Activated T-cell treated with anti-CD3 and anti-CD28 coated beads, Interleukin-2, amount 50 U/mL, for 72 hours (primary cell): ENCODE measurements at places on chromosomes 4 and X. TPM values are rescaled to one million over a fixed set of nuclear protein-coding genes. Genes with fewer than 3 reads are reported as not detected.
A peak's percentile ranks its signal among the peaks of the same experiment; 100 is the strongest.

The IKBKG gene
- total RNA-seq = 38.4 TPM

DNA sequence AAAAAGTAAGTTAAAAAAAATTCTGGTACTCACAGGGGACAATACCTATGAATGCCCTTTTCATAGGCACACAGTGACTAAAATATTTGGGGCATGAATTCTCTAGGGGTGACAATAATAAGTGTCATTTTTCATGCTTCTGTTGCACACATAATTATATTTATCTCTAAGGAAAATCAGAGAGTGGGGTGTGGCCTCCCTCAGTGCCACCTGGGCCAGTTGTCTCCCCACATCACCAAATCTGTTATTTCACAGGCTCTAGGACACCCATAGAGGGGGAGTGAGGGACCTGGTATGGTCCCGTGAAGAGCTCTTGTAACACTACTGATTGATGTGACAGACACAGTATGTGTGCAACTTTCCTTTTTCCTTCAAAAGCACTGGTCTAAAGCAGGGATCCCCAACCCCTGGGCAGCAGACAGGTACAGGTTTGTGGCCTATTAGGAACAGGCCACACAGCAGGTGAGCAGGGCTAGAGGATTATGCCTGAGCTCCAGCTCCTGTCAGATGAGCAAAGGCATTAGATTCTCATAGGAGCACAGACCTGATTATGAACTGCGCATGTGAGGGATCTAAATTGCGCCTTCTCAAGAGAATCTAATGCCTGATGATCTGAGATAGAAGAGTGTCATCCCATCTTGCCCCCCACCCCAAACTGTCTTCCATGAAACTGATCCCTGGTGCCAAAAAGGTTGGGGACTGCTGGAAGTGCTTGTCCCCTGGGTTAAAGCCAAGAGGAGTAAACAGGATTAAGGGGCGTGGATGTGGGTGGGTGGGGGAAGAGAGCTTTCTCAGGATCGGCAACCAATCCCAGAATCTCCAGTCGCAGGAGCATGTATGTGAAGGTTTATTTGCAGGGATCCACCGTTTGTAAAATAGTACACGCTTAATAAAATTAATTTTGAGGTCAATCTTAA, 856 bp downstream of the SLC9B1 start:
- DNase-seq = no peak
- H3K4me3 ChIP-seq = peak overlapping the region; percentile 92
- no peaks in the 10 kb centered on the region for H3K36me3 ChIP-seq
- no peaks in the 10 kb centered on the region for H3K27me3 ChIP-seq

DNA sequence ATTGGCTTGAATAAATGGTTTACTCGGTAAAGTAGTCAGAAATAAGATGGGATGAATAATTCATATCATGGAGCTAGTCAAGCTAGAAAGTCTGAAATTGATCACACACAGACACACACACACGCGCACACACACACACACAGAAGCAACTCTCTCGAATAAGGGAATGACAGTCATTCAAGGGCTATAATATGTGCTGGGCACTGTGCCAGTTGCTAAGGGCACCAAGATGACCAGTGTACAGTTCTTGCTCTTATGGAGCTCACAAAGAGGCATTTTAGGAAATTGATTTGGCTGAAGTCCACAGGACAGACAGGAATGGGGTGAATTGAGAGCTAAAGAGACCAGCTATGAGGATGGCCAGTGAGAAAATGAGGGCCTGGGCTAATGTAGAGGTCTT, 34.2 kb upstream of the SH3D19 start:
- H3K4me3 ChIP-seq = no peak overlapping the region
- no peaks in the 10 kb centered on the region for H3K36me3 ChIP-seq
- DNase-seq = no peak
- no peak overlapping the region for H3K27ac ChIP-seq

GRCh38 chr4:160129439-160129838, 1026.6 kb downstream of the RAPGEF2 start:
- DNase-seq = no peak
- H3K27me3 ChIP-seq = no peaks in the 10 kb centered on the region
- peaks cover 9% of the 10 kb centered on the region for H3K36me3 ChIP-seq
- H3K4me3 ChIP-seq = no peak overlapping the region

The CXCL11 gene
- total RNA-seq = not detected

DNA sequence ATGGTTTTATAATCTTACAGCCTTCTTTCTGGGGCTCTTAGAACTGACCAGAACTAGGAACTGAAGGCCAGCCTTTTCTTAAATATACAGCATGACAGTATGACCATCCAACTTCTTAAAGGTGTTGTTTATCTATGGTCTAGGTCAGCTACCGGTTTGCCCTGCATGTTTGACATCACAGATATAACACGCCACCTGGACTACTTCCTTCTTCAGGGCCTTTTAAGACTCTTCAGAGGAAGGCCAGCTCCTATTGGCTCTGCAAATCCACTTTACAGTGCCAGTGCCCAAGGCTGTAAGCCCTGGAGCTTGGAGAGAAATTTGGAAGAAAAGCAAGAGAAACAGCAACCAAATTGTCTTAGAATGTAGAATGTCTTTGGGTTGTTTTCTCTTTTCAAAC, 185.5 kb downstream of the MGST2 start:
- H3K36me3 ChIP-seq = no peaks in the 10 kb centered on the region
- H3K27ac ChIP-seq = no peak overlapping the region
- peaks cover 35% of the 10 kb centered on the region for H3K27me3 ChIP-seq
- peaks cover 14% of the 10 kb centered on the region for H3K4me1 ChIP-seq

GRCh38 chr4:8157944-8158709, 486 bp downstream of the ABLIM2 start:
- peaks cover 4% of the 10 kb centered on the region for H3K4me1 ChIP-seq
- DNase-seq = peak; percentile 6
- H3K27me3 ChIP-seq = peaks cover 7% of the 10 kb centered on the region
- H3K27ac ChIP-seq = no peak overlapping the region

DNA sequence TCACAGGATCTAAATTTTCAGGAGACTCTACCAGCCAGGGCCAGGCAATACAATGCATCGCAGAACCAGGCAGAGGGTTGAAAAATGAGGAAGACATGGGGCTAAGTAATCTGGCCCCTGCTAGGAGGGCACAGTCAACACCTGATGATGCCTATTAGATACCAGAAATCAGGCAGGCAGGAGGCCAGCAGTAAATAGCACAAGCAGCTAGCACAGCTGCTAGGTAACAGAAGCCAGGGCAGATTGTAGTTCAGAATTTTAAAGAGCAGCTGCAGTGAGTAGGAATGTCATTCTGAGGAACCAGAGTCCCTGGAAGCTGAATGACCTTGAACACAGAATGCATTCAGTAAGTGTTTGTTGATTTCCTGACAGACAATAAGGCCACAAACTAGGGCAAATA, 38.8 kb upstream of the TRPC5OS start:
- no peak overlapping the region for H3K27ac ChIP-seq
- peaks cover 24% of the 10 kb centered on the region for H3K27me3 ChIP-seq
- H3K4me3 ChIP-seq = no peak overlapping the region
- no peak for DNase-seq
- H3K36me3 ChIP-seq = no peaks in the 10 kb centered on the region

DNA sequence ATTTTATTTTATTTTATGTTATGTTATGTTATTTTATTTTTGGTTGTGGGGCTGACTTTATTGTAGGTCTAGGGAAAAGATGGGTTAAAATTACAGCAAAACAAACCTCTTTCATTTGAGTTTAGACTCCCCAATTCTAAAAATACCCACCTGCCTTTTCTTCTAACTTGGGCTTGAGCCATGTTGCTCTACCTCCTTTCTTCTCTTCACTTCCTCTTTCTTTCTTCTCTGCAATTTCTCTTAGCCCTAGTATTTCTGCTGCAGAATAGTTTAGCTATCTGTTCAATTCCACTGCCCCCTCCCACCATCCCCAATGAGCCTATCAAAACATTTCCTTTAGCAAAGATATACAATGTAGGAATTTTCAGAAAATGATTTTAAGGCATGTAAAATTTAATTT, 653.3 kb downstream of the ARAP2 start:
- H3K4me3 ChIP-seq = no peak overlapping the region
- no peak for DNase-seq
- H3K4me1 ChIP-seq = no peaks in the 10 kb centered on the region

- H3K27ac ChIP-seq = no peak overlapping the region
- no peak overlapping the region for H3K4me3 ChIP-seq
- H3K27me3 ChIP-seq = peaks cover 60% of the 10 kb centered on the region
- no peaks in the 10 kb centered on the region for H3K36me3 ChIP-seq
- H3K4me1 ChIP-seq = no peaks in the 10 kb centered on the region
These were observed 11.0 kb downstream of the ARHGAP36 start for GRCh38 chrX:131068945-131069719.

DNA sequence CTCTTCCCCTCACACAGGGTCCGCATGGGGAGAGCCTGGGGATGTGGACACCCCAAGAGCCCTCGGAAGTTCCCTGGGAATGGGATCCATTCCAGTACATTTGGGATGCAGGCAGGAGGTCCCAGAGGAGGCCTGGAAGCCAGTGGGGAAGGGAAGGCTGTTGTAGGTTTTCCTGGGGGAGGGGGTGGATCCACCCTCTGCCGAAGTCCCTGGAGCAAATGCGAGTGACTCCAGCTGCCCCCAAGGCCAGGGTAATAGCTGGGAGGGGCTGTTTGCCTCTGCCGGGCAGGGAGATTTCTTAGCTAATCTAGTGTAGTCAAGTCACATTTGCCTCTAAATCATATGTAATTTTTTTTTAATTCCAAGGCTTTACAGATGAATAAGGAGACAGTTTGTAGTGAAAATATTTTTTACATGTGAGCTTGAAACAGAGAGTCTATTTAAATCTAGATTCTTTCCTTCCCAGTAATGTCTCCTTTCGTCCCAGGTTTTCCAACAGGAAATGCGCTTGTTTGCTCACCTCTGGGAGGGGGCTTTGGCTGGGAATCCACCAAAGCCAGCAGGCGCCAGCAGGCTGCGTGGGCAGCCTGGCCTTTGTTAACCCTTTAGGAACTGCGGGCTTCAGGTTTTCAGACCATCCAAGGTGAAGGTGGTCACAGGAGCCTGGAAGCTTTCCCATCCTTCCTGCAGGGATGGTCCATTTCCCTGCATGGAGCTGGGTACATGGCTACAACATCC, 26.8 kb downstream of the SH3TC1 start:
- peaks cover 12% of the 10 kb centered on the region for H3K36me3 ChIP-seq
- H3K27ac ChIP-seq = no peak overlapping the region
- DNase-seq = no peak
- H3K4me3 ChIP-seq = no peak overlapping the region
- H3K4me1 ChIP-seq = peaks cover 49% of the 10 kb centered on the region
- no peaks in the 10 kb centered on the region for H3K27me3 ChIP-seq

The MAML3 gene
- total RNA-seq = 5.5 TPM

The ANOS1 gene
- total RNA-seq = not detected

DNA sequence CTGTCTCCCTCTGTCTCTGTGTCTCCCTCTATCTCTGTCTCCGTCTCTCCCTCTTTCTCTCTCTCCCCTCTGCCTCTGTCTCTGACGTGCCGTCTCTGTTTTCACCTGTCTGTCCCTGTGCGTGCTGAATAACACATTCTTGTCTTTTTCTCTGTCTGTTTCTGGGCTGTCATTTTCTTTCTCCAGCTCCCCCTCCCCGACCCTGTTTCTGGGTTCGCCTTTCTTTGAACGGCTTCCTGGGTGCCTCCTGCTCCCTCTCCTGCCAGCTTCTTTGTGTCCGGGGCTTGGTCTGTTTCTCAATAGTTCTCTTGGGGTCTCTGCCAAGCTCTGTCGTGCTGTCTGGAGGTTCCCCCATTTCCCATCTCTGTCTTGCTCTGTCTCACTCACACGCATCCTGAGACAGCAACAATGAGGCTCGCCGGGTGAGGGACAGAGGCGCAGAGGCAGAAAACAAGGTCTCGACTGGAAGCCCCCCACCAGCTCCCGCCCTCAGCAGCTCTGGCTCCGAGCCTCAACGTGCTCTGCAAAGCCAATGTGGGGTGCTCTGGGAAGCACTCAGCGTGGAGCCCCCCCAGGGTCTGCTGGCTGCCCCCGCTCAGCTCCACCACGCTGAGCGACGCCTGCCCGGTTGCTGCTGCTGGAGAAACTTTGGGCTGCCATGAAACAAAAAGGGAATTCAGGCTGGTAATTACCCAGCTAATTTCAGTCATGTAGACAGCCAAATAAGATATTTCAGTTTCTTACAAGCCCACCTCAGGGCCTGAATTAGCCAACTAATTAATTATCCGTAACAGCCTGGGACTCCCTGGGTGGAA, 3.4 kb downstream of the CPLX1 start:
- H3K4me3 ChIP-seq = no peak overlapping the region
- peaks cover 39% of the 10 kb centered on the region for H3K27me3 ChIP-seq
- DNase-seq = no peak
- no peak overlapping the region for H3K27ac ChIP-seq
- H3K36me3 ChIP-seq = no peaks in the 10 kb centered on the region

GRCh38 chrX:152575331-152575730, 62.4 kb upstream of the GABRQ start:
- no peak for DNase-seq
- no peaks in the 10 kb centered on the region for H3K36me3 ChIP-seq
- H3K27ac ChIP-seq = no peak overlapping the region

- H3K4me1 ChIP-seq = no peaks in the 10 kb centered on the region
- no peak overlapping the region for H3K4me3 ChIP-seq
- no peak overlapping the region for H3K27ac ChIP-seq
- DNase-seq = no peak
- H3K27me3 ChIP-seq = no peaks in the 10 kb centered on the region
These were observed 621.7 kb upstream of the HS3ST1 start for GRCh38 chr4:12050357-12050756.

DNA sequence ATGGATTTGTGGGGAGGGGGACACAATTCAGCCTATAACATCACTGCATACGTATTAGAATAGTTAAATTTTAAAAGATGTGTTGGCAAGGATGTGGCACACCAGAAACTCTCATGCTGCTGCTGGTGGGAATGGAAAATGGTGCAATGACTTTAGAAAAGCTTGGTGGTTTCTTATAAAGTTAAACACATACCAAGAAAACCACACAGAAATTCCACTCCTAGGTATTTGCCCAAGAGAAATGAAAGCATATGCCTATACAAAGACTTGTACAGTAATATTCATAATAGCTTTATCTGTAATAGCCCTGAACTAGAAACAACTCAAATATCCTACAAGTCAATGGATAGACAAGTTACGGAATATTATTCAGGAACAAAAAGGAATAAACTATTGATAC, 71.3 kb upstream of the PDHA1 start:
- H3K4me1 ChIP-seq = no peaks in the 10 kb centered on the region
- no peaks in the 10 kb centered on the region for H3K36me3 ChIP-seq
- peaks cover 9% of the 10 kb centered on the region for H3K27me3 ChIP-seq
- H3K27ac ChIP-seq = no peak overlapping the region

DNA sequence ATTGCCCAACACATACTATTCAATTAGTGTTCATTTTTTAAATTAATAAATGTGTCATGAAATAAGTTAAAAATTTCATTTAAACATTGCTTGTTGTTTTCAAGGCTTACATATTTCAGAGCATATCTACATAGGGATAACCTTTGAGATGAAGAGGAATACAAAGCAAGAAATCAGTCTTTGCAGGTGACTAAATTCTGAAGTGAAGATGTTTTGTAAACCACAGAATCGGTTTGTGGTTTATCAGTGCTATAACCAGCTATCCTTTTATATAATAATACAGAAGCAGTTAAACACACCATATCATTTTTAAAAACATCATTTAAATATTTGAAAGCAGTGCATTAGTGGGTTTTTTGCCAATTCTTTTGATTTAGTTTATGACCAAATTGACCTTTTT, 26.9 kb downstream of the FAM241A start:
- peaks cover 9% of the 10 kb centered on the region for H3K36me3 ChIP-seq
- H3K27ac ChIP-seq = no peak overlapping the region
- no peak overlapping the region for H3K4me3 ChIP-seq
- peaks cover 68% of the 10 kb centered on the region for H3K4me1 ChIP-seq

The CPXCR1 gene
- total RNA-seq = not detected

The MAGEB5 gene
- total RNA-seq = not detected

The ZCCHC18 gene
- total RNA-seq = 3.0 TPM

The GPRASP2 gene
- total RNA-seq = 0.60 TPM
